ENCODE measurements at places on chromosomes 4 and X.
A peak's percentile ranks its signal among the peaks of the same experiment; 100 is the strongest.

GRCh38 chr4:96912716-96913115 lies 1072.8 kb downstream of the PDHA2 start:
- DNase-seq = no peak

DNA sequence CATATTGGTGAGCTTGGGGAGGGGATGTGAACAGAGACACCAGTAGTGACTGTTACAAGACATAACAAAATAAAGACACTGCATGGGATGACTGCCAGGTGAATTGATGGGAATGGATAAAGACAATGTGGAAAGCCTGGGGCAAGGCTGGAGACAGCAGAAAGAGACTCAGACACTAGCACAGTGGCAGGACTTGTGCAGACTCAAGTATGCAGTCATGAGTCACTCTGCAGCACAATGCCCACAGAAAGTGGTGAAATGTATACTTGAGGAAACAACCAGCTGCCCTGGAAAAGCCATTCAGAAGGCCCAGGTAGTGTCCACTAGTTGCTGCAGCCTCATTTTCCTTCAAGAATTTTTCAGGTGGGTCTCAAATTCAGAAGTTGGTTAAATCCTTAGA lies 452.3 kb downstream of the MID1IP1 start:
- DNase-seq = peak; percentile 73

DNA sequence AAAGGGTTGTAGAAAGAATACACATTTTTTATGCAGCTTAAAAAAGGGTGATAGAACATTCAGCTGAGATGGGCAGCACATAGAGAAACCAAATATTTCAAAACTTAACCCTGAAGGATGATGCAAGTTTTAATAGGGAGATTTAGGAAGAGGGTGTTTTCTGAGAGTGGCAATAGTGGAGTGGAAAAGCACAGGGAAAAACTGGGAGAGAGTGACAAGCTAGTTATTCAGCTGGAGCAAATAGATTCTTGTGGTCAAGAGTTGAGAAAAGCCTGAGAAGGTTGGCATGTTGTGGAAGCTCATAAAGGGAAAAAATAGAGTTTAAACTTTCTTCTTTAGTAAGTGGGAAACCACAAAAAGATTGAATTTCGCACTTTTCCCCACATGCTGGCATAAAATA lies 359.6 kb upstream of the PITX2 start:
- no peak for DNase-seq

- peak; percentile 70 for DNase-seq
These were observed 7.3 kb upstream of the CLDN2 start for GRCh38 chrX:106912864-106913263.

DNA sequence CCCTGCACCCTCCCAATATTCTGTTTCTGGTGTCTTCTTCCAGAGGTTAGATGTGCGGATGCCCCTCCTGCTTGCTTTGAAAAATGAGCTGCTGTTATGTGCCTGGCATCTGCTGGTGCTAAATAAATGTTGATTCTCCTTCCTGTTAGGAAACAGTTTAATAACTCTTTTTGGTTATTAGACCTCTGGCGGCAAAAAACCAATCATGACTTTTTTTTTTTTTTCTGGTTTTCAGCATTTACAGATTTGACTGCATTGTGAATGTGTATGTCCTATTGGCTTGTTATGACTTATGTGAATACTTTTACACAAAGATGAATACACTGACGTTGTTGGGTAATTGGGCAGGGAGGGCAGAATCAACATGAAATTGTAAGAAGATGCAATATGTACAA lies 13.6 kb upstream of the TMEM156 start:
- no peak for DNase-seq

- DNase-seq = peak; percentile 79
These were observed 153.8 kb upstream of the RAPGEF2 start for GRCh38 chr4:158949099-158949498.

- DNase-seq = peak; percentile 45
These were observed 293.1 kb downstream of the TRIML1 start for GRCh38 chr4:188432328-188432727.

DNA sequence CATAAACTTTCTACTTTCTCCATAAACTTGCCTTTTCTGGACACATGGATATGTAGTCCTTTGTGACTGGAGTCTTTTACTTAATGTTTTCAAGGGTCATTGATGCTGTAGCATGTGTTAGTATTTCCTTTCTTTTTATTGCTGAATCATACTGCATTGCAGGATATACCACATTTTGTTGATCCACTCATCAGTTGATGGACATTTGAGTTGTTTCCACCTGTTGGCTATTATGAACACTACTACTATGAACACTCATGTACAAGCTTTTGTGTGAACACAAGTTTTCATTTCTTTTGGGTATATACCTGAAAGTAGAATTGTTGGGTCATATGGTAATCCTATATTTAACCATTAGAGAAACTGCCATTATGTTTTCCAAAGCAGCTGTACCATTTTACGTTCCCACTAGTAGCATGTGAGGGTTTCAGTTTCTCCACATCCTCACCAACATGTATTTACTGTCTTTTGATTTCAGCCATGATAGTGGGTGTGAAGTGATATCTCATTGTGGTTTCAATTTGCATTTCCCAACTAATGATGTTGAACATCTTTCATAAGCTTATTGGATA lies 26.3 kb upstream of the GPM6B start:
- peak; percentile 12 for DNase-seq

DNA sequence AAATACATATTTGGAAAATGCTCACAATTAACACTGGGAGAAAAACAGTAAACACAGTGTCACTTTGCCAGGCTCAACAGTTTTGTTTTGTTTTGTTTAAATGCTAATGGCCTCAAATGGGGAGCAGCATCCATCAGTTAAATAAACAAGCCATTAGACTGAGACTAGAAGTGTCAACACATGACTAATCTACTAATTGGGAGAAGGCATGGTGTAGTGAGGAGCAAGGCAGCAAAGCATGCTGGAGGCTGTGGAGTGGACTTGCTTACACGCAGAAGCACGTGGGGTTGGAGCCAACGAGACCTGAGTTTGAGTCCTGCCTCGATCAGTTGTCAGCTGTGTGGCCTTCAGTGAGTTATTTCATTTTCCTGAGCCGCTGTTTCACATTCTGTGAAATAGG lies 29.0 kb downstream of the UTP14A start:
- no peak for DNase-seq

DNA sequence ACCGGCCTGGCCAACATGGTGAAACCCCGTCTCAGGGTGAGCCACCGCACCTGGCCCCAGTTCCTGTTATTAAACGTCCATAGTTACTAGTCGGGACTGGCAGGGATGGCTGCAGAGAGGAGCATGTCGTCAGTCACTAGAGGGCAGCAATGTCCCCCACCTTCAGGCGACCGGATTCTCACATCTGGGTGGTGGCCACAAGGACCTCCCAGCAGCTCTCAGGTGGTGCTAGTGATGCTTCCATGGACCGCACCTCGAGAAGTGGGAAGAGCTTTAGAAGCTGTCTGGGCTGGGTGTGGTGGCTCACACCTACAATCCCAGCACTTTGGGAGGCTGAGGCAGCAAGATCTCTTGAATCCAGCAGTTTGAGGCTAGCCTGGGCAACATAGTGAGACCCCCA lies 13.3 kb upstream of the IL3RA start:
- DNase-seq = no peak

GRCh38 chrX:118126286-118126685 lies 9.7 kb upstream of the KLHL13 start:
- DNase-seq = no peak
